ENCODE measurements at places on chromosomes 3 and 15.

- no peak for ATAC-seq
Observed at GRCh38 chr15:57675481-57676181, 30.9 kb upstream of the POLR2M start.

DNA sequence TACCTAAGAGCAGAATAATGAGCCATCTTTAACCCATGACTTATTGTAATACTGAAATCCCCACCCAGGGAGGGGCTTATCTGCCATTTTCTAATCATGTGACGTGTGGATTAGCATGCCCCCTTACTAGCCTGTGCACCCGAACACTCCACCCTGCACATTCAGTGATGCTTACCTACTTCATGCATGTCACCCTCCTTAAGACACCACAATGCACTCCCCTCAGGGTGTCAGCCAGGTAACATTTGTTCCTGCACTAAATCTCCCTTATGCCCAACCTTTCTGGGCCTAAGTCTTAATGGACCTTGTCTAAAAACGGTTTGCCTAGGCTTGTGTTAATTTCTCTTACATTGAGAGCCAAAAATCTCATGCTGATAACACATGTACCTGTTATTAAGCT, 336.6 kb downstream of the OCA2 start:
- ATAC-seq, result no peak

DNA sequence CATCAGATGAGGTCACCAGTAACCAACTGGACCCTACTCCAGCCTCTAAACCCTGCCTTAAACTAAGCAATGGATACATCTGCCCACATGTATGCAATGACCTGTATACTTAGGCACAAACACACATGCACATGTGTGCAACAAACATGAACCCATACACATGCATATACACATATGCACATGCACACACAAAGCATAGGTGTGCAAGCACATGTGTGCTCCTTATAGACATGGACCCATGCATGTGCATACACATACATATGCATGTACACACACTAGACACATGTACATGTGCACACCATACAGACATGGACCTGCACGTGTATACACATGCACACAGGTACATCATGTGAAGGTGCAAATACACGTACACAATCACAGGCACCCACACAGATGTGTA, 8.6 kb upstream of the TRH start:
- ATAC-seq, result no peak

DNA sequence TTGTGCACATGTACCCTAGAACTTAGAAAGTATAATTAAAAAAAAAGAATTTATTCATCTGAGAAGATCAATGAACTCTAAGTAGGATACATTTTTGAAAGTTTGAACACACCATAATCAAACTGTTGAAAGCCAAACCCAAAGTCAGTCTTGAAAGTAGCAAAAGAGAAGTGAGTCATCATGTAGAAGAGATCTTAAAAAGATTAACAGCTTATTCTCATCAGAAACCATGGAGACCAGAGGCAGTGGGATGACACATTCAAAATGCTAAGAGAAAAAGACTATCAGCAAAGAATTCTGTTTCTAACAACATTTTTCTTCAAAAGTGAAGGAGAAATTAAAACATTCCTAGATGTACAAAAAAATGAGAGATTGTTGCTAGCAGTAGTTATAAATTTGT, 60.7 kb downstream of the TIMP4 start:
- no peak for ATAC-seq

DNA sequence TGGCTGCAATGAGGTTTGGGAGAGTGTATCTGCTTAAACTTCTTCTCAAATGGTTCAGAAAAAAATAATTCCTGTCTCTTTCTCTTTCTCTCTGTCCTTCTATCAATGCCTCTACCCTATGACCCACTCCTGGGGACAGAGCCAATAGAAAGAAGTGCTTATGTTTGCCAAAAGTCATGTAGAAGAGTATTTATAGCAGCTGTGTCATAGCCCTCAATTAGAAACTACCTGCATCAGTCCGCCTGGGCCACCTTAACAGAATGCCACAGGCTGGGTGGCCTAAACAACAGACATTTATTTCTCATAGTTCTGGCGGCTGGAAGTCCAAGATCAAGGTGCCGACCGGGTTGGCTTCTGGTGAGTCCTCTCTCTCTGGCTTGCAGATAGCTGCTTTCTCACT, 92.5 kb downstream of the HMG20A start:
- no peak for ATAC-seq

- no peak for ATAC-seq
Observed at GRCh38 chr15:73699249-73700040, 15.3 kb downstream of the CD276 start.

DNA sequence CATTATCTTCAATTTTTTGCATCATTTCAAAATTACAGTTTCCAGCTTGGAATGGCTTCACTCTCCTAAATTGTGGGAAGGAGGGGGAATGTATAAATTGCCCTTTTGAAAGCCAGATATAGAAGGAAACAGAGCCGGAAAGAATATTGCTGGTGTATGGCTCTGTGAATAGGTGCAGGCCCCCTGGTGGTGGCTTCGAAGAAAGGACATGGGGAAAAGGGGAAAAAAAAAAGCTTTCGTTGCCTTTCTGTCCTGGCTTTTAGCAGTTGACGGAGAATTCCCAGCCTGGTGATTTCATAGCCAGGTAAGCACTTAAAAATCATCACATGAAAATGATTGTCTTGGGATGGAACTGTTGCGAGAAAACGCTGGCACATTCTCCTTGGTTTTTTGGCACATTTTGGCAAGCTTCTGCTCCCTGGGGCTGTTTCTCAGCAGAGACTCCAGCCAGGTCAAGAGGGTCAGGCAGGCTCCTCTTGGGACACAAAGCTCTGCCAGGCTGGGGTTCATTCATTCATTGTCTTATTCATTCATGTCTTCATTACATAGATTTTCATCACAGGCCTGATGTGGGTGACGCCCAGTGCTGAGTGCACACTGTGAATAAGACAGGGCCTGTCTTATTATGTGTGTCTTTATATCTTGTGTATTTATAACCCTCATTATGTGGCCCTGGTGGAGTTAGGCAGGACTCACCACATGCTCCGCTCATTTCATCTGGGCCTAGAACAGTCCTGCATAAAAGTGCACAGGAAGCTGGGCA, 300.0 kb upstream of the TPM1 start:
- peak; percentile 94 for ATAC-seq

Measured in motor neuron (in vitro differentiated cells).